ENCODE measurements at places on chromosomes 2 and 18.
A peak's percentile ranks its signal among the peaks of the same experiment; 100 is the strongest.

DNA sequence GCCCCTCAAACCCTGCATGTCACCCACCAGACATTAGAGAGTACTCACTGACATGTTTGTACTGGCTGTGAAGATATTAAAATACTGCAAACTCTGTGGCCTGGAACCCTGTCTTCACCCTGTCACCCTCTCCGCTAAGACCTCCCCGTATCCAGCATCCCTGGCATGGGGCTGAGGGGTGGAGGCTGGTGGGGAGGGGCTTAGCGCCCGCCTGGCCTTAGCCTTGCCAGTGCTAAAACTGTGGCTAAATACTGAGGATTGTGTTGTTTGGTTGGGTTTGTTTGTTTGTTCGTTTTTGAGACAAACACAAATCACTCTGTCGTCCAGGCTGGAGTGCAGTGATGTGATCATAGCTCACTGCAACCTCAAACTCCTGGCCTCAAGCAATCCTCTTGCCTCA lies 1.8 kb downstream of the PSTPIP2 start:
- no peak for DNase-seq

GRCh38 chr18:63175264-63175663 lies 144.3 kb downstream of the BCL2 start:
- DNase-seq, result no peak

GRCh38 chr2:19895535-19895934 lies 6.2 kb downstream of the TTC32 start:
- DNase-seq, result no peak

DNA sequence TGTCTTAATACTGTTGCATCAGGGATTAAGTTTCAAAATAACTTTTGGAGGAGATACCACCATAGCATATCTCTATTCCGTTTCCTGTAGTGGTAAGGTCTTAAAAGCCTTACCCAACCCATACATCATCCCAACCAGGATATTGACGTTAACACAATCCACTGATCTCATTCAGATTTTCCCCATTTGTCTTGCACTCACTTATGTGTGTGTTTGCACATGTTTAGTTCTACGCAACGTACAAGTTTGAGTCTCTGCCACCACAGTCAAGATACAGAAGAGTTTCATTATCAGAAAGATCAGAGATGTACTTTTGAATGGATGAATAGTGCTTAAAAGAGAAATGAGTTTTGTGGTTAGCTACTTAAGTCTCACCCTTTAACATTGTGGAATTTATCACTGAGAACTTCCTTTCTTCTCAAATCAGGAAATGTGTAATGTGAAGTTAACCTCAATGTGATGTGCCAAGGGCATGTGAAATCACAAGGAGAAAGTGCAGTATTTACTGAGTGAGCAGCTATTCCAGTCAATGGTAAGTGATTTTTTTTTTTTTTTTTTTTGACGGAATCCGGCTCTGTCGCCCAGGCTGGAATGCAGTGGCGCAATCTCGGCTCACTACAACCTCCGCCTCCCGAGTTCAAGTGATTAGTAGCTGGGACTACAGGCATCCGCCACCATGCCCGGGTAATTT lies 69.2 kb upstream of the EPHA4 start:
- no peak for DNase-seq

DNA sequence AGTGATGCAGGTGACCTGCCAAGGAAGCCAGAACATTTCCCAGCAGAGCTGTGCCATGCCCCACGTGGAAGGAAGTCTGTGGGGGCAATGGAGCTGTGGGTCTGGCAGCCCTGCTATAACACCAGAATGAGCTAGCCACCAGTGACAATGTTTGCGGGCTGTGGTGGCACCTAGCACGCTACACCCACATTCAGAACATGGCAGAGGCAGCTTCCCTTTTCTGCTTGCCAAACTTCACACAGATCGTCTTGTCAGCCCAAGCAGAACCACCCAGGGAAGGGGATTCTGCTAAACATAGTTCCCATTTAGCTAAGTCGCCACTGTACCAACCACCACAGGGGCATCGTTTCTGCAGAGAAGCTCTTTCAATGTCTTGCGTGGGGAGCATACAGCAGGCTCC lies 27.0 kb upstream of the CCDC93 start:
- DNase-seq, result no peak

GRCh38 chr18:49561289-49562193 lies at the start of gene LIPG:
TSS of gene LIPG (plus strand) at chr18:49562057. CDS start at chr18:49562309, 252 bp downstream.
- DNase-seq, result peak; percentile 31

GRCh38 chr2:52518678-52519077 lies 1248.9 kb upstream of the CHAC2 start:
- no peak for DNase-seq

GRCh38 chr2:189146553-189146952 lies 33.0 kb downstream of the COL5A2 start:
- no peak for DNase-seq

GRCh38 chr18:48569139-48569914 lies 30.5 kb downstream of the CTIF start:
- no peak for DNase-seq

GRCh38 chr2:74535440-74535965 lies 5.8 kb downstream of the HTRA2 start:
- DNase-seq, result no peak

DNA sequence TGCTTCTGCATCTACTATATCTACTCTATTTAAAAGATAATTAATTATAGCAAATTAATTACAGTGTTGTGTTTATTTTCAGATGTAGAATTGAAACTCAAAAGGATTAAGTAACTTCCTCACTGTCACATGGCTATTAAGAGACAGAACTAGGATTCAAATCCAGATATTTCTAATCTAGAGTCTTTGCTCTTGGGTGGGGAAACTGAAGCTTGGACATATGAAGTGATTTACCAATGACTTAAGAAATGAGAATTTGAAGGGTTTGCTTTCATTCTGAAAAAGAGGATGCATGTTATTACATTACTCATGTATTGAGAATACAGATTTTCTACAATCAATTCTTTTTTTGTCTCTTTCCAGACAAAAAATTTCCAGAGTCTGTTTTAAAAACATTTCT lies 191.5 kb upstream of the SMAD7 start:
- no peak for DNase-seq

DNA sequence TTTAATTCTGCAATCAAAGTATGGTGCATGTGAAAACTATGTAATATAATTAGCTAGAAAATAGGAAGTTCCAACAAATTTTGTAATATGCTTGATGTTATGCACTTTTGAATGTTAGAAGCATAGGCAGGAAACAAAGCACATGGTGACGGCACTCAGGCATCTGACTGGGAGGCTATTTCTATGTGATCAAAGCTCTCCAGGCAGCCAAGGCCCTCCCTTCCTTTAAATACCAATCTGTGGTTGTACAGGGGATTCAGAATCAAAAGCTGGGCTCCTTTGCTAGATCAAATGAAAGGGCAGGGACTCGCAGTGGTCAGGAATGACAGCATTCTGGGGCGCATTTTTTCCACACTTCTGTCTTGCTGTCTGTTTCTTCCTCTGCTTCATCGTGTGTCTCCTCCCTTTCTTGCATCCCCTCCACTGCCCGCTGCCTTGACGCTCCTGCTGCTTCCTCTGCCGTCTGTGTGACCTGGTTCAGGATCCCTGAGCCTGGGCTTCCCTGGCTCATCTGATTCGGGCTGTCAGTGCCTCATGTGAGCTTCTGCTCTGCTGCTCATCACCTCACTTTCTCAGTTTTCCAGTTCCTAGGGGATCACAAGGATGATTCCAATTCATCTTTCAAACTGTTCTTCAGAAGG lies 30.9 kb downstream of the TMEM182 start:
- no peak for DNase-seq

DNA sequence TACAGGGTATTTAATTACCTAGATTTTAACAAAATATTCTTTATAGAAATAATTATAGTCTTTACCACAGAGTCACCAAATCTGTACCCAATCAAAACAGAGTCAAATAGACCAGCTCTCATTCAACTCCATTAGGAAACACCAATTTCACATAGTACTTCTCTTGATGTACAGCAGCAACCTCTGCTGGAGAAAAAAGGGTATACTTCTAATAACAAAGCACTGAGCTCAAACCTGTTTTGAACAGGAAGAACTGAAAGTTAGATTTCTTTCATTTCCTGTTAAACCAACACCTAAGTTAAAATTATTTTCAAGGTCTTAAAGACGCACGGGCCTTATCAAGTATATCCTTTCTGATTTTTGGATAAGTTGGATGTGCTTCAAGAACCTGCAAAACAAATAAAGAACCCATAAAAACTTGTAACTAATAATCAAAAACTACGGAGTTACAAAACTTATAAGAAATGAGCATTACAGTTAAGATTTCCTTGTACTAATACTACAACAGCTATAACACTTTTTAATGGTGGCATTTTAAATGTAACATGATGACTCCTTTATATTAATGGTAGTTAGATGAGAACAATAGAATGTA lies 79.0 kb downstream of the TTC21B start:
- DNase-seq, result peak; percentile 39

GRCh38 chr18:68340606-68341005 lies 374.3 kb downstream of the TMX3 start:
- DNase-seq, result no peak

GRCh38 chr2:209451209-209451834 lies 27.5 kb downstream of the MAP2 start:
- no peak for DNase-seq

DNA sequence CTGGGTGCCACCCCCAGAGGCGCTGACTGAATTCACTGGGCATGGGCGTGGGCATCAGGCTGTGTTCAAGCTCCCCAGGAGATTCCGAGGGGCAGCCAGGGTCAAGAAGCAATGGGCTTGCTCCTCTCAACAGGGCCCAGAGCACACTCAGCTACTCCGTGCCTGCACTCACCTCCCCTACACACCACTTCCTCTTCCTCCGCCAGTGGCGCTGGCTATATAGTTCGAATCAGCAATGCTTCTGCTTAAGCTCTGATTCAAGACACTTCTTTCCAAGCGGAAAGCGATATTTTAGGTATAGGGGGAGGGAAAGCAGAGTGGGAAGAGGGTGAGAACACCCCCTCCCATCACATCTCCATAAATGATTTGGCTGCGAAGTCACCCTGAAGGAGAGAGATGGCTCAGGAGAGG lies 42.1 kb downstream of the CRACDL start:
- DNase-seq, result no peak

- DNase-seq, result no peak
Measured at GRCh38 chr2:17803497-17803896, 12.8 kb upstream of the MSGN1 start.

GRCh38 chr2:47297767-47298425 lies 105.1 kb upstream of the MSH2 start:
- DNase-seq, result no peak

GRCh38 chr2:39954346-39954745 lies 175.3 kb upstream of the THUMPD2 start:
- no peak for DNase-seq

- no peak for DNase-seq
Measured at GRCh38 chr2:241469746-241470145, 38.6 kb downstream of the STK25 start.

DNA sequence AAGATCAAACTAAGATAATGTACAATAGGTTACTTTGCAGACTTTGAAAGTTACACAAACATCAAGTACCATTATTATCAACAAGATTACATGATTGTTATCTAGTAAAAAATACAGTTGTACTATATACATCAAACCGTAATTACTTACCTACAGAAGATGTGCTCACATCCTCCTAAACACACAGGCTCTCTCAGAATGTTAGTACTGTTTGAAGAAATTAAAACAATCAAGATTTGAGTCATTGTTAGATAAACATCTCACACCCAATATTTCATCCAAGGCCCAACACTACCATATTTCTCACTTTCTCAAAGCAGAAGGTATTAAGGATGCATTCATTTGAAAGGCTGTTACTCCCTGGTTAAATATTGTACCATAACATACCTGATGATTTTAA lies 12.6 kb downstream of the BARD1 start:
- DNase-seq, result no peak

- DNase-seq, result no peak
Measured at GRCh38 chr18:55522011-55522410, 66.0 kb downstream of the TCF4 start.

GRCh38 chr2:151782378-151783132 lies 45.7 kb downstream of the ARL5A start:
- no peak for DNase-seq

DNA sequence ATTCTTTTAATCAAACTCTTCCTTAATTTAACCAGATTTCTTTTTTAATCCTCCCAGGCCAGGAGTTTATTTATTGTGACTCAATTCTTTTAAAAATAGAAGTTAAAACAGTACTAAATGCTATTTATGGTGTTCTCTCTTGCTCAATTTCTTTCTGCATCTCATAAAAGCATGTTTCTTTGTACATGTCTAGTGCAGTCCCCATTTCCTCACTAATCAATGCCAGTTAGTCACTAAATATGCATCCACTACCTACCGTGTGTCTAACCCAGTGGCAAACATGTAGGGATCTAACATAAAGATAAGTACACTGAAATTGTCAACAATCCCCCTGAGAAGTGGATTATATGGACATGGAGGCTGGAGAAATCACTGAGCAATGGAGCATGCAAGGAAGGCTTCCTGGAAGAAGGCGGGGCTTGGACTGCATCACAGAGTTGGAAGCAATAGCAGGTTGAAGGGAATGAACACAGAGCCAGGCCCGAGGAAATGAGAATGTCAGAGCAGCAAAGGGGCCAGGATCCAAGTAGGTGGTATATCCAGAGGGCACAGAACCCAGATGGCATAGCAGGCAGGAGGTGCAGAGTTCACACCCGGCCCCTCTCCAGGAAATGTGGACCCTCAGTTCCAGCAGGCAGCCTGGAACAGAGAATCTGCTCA lies 105.3 kb upstream of the FOSL2 start:
- no peak for DNase-seq

GRCh38 chr18:57207124-57207916 lies 60.4 kb downstream of the BOD1L2 start:
- no peak for DNase-seq

- DNase-seq, result no peak
Measured at GRCh38 chr2:175864137-175864850, 137.8 kb downstream of the LNPK start.

GRCh38 chr2:127678991-127679390 lies 3.7 kb upstream of the LIMS2 start:
- no peak for DNase-seq

DNA sequence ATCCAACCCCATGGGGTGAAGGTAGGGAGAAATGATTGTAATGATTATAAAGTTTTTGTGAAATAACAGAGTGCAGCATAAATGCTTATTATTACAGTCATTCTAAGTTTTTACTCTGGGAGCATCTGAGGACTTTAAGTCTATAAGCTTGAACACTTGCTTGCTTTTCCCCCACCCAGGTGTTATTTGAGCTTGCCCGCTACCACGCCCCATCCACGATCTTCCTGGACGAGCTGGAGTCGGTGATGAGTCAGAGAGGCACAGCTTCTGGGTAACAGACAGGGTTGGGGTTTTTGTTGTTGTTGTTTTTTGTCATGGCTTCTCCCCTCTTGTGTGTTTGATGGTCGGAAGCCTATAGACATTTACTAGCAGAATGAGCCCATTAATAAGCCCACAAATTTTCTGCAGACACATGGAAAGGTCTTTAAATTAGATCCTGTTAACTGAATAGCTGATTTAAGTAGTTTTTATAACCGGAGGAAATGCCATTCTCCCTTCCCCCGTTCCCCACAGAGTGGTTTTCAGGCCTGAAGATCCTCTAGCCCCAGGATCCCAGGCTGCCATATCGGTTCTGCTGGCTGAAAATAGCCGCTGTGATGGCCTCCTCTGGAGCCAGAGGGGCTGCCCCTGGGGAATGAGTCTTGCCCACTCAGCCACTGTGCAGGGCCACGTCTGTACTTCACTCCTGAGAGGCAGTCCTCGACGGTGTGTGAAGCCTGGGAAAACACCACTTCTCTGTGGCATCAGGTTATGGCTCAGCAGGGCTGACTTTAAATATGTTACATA lies 39.9 kb upstream of the ELOA2 start:
- DNase-seq, result peak; percentile 21
